ENCODE measurements at places on chromosomes 3 and 15.

- DNase-seq, result no peak
Measured at GRCh38 chr3:152396867-152397266, 128.1 kb downstream of the MBNL1 start.

DNA sequence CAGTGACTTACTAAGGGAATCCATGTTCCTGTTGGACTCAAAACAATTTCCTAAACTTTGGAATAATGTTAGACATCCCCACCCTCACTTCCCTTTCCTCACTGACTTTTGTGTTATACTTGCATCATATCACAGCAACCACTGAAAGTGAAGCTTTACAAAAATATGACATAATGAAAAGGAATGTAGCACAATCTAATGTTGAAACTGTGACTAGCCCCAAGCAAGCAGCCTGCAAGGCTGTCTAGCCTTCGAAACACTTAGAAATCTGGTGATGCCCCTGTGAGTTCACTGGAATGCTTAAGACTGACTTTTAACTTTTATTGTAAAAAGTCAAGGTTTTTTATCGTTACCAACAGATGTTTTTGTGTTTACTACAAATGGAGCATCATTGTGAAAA, 203.7 kb upstream of the ZNF385D start:
- DNase-seq, result no peak

DNA sequence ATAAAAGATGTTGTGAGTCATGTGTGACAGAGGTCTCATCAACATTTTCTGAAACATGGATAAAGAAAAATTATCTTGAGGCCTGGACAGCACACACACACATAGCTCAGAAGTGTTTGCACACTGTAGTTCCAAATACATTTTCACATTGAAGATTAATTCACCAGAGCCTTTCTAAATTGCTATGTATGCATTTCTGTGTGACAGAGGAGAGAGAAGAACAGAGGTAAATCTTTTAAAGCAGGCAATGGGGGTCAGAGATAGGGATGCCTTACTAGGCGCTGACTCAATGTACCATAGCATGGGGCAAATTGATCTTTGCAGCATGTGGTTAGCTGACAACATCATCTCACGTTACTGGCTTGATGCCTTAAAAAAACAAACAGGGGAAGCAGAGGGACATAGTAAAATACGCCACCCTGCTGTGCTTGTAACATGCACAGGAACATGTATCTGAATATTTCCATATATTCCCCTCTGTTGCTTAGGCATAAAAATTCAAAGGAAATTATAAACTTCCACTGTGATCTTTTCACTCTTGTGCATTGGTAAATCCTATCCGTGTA, 7.7 kb downstream of the POU1F1 start:
- DNase-seq, result no peak

- no peak for DNase-seq
Measured at GRCh38 chr3:32335365-32336112, 56.1 kb upstream of the CMTM7 start.

GRCh38 chr3:31840252-31840651, 140.8 kb downstream of the OSBPL10 start:
- no peak for DNase-seq

GRCh38 chr15:77838595-77838994, 205.9 kb upstream of the LINGO1 start:
- DNase-seq, result no peak

DNA sequence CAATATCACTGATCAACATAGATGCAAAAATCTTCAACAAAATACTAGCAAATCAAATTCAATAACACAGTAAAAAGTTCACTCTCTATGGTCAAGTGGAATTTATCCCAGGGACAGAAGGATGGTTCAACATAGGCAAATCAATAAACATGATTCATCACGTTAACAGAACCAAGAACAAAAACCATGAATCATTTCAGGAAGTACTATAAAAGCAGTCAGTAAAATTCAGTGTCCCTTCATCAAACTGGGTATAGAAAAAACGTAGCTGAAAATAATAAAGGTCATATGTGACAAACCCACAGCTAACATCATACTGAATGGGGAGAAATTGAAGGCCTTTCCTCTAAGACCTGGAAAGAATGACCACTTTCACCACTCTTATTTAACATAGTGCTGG, 172.1 kb downstream of the POLR2M start:
- no peak for DNase-seq

- no peak for DNase-seq
Measured at GRCh38 chr15:59399465-59400102, 26.9 kb upstream of the MYO1E start.

DNA sequence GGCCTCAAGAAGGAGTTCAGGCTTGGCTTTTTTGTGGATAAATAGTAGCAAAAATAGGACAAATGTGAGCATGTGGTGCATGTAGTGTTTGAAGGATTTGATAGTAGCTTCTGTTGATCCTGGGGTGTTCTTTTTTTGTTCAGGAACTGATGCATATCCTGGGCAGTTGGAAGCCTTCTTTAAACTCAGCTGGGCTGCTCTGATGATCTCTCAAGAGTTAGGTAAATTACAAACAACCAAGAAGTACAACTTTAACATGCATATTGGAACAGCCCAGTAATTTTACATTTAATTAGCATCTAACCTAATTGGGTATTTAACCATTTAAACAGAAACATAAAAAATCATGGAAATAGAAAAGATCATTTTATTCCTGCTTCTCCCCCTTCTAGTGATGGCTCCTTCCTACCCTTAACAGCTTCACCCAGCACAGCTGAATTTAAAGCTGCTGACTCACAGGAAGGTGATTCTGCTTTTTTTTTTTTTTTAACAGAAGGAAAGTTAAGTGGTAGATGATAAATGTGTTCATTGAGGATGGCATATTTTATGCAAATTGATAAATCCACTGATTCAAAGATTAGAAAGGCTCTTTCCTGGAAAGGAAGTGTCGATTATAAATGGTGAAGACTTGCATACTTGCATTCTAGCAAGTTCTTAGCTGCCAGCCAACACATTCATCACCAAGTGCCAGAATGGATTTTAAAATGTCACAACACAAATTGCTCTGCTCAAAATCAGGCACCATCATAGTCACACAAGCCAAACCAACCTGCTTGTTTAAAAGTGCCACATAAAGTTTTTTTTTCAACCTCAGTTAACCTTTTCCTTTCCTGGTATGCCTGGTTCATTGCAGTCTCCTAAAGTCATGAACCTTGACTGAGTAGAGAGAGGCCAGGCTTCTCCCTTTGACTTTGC, 20.0 kb downstream of the SLC35G2 start:
- DNase-seq, result no peak

Measured in SK-N-DZ (cell line).